Activated gamma-delta T cell (primary cell): ENCODE measurements at places on chromosomes 13 and 19.

GRCh38 chr19:48398102-48398374 is 4.6 kb downstream of the GRIN2D start:
- DNase-seq, result no peak

GRCh38 chr13:21175656-21176214 is 617 bp downstream of the SKA3 start:
- DNase-seq, result no peak

GRCh38 chr13:99991013-99991827 is 9.6 kb downstream of the ZIC2 start:
- DNase-seq, result no peak

DNA sequence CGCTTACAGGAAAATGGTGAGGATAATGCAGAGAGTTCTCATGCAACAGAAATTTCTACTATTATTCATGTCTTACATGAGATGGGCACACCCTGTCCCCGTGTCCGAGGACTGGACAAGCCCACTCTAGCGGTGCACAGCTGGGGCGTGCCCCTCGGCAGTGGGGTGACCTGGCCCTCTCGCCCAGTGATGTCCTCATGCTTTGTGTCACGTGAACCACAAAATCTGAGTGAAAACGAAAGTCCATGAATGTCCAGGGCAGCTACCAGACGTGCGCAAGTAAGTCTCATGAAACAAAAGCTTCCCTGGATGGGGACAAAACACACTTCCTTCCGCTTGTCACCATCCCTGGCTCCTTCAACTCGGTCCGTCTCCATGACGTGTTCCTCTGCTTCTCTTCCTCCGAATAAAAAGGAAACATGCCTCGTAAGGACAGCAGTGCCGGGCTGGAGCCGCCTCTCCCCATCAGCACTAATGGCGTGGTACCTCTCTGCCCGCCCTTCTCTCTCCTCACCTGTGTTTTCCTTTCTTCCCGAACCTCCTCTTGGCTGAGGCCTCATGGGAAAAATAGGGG is 45.6 kb downstream of the ANKRD10 start:
- DNase-seq, result no peak

DNA sequence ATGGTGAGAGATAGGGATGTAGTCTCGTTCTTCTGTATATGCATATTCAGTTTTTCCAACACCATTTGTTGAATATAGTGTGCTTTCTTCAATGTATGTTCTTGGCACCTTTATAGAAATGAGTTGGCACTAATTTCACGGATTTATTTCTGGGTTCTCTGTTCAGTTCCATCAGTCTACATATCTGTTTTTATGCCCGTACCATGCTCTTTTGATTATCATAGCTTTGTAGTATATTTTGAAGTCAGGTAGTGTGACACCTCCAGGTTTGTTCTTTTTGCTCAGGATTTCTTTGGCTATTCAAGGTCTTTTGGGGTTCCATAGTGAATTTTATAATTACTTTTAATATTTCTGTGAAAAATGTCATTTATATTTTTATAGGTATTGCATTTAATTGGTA is 14.5 kb upstream of the ZNF793 start:
- no peak for DNase-seq
